ENCODE measurements at places on chromosomes 1 and 21. TPM values are rescaled to one million over a fixed set of nuclear protein-coding genes. Genes with fewer than 3 reads are reported as not detected.

TMIGD3 gene
- total RNA-seq, result 0.32 TPM

NBPF10 gene
- 0.92 TPM for total RNA-seq

ARHGEF16 gene
- 0.57 TPM for total RNA-seq

TSSK3 gene
- 2.6 TPM for total RNA-seq

AADACL3 gene
- not detected for total RNA-seq

ZNF593OS gene
- not detected for total RNA-seq

NEK2 gene
- total RNA-seq, result not detected

DNA sequence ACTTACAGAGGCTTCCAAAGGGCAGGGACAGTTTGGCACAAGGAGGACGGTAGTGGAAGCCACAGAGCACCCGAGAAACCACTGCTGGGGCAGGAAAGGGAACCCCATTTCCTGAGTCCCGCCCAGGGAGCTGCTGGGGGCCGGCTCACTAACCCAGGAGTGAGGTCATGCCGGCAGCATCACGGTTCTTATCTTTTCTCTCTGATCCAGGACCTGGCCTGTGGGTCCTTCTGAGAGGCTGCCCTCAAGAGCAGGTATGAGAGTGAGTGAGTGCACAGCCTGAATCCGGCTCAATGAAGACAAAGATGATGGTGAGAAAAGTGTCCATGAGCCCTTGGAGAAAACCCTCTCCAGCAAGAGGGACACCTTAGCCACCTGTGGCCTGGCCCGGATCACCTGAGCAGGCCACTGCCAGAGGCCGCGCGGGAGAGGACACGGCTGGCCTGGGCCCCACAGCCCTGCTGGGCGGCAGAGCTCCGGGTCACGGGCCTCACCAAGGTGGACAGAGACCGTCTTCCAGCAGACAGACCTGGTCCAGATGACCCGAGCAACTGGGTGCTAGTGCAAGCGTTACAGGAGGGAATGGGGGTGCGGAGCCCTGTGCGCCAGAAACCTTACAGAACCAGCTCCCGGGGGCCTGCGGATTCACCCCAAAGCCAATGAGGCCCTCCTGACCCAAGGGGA is 94.9 kb downstream of the RIPK4 start:
- DNase-seq, result peak; percentile 55

GRCh38 chr21:41170442-41170841 is 2.5 kb downstream of the BACE2 start:
- no peak for DNase-seq

- no peak for DNase-seq
These were observed 46.3 kb upstream of the AKT3 start for GRCh38 chr1:243896313-243896712.

DNA sequence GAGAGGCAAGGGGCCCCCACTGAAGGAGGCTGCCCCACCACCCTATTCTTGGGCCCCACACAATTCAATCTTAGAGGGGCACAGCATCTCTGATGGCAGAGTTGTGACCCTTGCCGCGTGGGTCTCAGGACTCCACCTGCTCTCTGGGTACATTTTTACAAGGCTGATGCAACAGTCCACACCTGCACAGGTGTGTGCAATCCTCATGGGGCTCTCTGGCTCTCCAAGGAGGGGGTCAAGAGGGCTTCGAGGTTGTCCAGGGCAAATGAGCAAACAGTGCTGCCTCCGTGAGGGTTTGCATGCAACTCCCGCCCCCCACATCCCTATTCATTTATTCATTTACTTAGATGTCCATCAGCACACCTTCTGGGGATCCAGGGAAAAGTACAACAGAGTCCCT is 81.6 kb upstream of the IFFO2 start:
- DNase-seq, result no peak

GRCh38 chr1:41611068-41611931 is 126.8 kb upstream of the EDN2 start:
- DNase-seq, result no peak

- peak; percentile 78 for DNase-seq
These were observed 23.9 kb downstream of the DNAJC8 start for GRCh38 chr1:28208818-28209441.

DNA sequence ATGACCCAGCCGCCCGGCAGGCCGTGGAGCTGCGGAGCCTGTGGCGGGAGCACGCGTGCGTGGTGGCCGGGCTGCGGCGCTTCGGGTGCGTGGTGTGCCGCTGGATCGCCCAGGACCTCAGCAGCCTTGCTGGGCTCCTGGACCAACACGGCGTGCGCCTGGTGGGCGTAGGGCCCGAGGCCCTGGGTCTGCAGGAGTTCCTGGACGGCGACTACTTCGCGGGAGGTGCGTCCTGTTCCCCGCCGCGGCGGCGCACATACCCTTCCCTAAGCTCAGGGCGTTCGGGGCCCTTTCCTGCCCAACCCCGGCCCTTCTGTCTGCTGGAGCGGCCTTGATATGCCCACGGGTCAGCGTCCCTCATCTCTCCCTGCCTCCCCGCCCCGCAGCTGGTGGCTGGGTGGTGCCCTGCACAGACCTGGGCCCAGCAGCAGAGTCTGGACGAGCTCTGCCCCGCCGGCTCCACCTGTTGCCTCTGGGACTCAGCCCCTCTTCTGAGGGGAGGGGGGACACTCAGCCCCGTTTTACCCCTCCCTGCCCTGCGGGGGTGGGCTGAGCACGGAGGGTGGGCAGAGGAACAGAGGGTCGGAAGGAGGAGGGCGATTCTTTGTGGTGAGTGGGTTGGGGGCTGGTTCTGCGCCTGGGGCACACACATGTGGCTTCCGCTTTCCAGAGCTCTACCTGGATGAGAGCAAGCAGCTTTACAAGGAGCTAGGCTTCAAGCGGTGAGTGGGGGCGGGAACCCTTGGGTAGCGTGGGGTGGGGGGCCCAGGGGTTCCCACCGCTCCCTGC is 688 bp downstream of the PRXL2B start:
- no peak for DNase-seq

GRCh38 chr1:83109692-83110091 is 889.2 kb downstream of the TTLL7 start:
- DNase-seq, result no peak

- DNase-seq, result no peak
These were observed 213.0 kb downstream of the OMA1 start for GRCh38 chr1:58333511-58333910.

GRCh38 chr1:21783679-21784603 is 992 bp upstream of the USP48 start:
- DNase-seq, result no peak

DNA sequence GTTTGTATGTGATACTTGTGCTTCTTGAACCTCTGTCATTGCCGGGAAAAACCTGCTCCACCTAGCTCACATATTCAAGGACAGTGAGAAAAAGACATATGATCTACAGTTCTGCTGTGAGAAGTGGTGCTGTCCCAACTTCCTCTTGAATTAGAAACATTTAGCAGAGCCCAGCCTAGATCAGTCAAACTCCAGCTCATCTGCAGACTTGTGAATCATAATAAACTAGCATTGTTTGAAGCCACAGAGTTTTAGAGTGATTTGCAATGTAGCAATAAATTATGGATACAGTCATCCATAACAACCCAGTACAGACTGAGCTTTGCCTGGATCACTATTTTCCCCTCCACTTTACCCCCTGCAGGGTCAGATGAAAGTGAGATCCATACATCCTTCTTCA is 497.8 kb downstream of the PLA2G4A start:
- DNase-seq, result no peak

- no peak for DNase-seq
These were observed 10.6 kb downstream of the EFCAB7 start for GRCh38 chr1:63533931-63534330.

DNA sequence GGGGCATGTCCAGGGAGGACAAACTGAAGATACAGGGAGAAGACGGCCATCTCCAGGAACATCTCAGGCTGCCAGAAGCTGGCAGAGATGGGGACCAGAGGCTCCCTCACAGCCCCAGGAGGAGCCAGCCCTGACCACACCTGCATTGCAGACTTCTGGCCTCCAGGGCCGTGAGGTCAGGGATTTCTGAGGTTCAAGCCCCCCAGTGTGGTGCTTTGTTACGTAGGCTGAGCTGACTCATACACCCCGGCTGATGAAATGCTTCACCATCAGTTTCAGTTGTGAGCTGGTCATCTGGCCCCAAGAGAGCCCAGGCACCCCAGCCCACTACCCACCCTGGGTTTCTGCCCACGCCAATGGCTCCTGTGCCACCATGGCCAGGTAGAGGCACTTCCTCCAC is 106.4 kb downstream of the SIK1 start:
- DNase-seq, result no peak

- peak; percentile 49 for DNase-seq
These were observed 16.6 kb upstream of the ABCG1 start for GRCh38 chr21:42202321-42202720.

GRCh38 chr1:184362876-184363275 is 24.0 kb upstream of the C1orf21 start:
- no peak for DNase-seq

Measured in cardiac septum (tissue), 1 donor.